GM12892 (cell line): ENCODE measurements at places on chromosomes 4 and X.

DNA sequence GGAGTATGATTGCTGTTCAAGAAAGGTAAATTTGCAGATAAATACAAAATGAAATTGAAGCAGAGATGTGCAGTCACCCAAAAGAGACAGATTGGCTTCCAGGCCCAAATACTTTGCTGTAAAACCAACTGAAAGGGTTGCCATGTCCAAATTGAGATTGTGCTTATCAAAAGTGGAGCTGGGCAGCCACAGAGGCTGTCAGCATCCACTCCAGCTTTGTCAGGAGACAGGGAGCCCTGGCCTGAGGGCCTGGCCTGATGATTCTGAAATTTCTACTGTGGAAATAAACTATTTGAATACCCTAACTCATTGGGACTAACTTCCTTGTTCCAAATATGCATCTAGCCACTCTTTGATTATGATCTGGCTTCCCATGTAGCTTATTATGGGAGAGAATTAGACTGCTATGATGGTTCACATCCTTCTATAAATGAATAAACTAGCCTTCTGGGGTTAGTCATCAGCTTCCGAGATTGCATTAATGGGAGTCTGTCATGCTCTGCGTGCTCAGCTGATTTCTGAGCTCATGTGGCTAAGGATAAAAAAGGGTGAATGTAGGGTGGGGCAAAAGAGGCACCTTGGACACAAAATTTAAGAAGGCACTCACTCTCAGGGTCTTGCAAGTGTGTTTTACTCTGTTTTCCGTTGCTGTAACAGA lies 48.2 kb downstream of the SLC34A2 start:
- DNase-seq, result no peak

DNA sequence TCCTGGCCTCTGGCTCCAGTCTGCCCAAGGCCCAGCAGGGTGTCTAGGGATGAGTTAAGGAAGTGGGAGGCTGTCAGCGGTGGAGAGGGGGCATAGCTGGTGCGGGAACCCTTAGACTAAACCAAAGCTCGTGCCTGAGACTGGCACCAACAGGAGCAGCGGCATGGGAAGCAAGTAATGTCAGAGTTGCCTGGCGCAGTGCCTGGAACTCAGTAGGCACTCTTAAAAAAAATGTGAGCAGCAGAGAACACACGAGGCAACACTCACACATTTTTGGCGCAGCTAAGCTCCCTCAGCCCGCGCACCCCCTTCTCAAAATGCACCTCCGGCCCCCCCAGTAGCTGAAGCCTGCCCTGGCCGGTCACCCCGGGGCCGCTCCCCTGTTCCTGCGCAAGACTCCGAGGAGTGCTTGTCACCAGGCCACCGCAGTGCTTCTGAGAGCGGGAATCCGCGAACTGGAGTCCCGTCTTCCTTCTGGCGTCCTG lies 583 bp downstream of the GABRE start:
- no peak for DNase-seq

DNA sequence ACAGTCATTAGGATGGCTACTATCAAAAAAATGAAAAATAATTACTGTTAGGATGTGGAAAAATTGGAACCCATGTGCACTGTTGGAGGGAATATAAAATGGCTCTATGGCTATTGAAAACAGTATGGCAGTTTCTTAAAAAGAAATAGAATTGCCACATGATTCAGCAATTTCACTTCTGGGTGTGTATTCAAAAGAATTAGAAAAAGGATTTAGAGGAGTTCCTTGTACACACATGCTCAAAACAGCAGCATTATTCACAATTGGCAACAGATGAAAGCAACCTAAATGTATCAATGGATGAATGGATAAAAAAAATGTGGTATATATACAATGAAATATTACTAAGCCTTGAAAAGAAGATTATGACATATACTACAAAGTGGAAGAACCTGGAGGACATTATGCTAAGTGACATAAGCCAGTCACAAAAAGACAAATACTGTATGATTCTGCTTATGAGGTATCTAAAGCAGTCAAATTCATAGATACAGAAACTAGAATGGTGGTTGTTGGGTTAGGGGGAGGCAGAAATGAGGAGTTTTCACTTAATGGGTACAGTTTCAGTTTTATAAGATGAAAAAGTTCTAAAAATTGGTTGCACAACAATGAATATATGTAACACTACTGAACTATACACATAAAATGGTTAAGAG lies 123.2 kb downstream of the ELOVL6 start:
- DNase-seq, result no peak

DNA sequence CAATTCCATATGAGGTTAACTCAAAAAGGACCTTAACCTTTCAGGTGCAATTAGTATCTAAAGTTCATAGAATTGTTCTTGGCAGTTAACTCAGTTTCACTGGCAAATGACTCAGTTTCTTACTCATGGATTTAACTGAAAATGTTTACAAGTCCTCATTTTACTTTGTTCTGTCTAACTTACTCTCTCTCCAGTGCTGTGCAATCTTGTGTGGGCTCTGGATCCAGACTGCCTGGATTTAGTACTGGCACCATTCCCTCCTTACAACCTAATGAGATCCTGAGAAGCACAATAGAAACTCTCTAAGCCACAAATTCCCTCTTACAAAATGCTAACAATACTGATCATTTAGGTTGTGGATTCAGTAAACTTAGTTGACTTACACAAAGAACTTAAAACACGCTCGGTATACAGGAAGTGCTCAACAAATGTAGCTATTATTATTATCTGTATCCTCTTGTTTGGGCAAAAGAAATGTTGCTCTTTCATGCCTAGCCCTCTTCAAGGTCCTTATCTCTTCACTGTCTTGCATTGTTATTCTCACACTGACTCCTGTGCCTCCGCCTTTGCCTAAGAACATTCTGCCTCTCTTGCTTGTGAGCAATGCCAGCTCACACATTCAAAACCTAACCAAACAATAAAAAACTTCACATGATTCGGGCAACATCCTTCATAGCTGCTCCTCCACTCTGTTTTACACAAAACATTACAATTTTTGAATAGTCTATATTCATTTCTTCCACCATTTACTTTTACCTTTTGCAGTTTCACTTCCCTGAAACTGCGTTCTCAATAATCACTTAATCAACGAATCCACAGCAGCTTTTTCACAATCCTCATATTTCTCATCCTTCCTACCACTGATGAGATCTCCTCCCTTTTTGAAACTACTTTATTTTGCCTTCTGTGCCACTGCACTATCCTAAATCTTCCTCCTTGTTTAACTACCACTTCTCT lies 91.8 kb downstream of the PDE5A start:
- no peak for DNase-seq

DNA sequence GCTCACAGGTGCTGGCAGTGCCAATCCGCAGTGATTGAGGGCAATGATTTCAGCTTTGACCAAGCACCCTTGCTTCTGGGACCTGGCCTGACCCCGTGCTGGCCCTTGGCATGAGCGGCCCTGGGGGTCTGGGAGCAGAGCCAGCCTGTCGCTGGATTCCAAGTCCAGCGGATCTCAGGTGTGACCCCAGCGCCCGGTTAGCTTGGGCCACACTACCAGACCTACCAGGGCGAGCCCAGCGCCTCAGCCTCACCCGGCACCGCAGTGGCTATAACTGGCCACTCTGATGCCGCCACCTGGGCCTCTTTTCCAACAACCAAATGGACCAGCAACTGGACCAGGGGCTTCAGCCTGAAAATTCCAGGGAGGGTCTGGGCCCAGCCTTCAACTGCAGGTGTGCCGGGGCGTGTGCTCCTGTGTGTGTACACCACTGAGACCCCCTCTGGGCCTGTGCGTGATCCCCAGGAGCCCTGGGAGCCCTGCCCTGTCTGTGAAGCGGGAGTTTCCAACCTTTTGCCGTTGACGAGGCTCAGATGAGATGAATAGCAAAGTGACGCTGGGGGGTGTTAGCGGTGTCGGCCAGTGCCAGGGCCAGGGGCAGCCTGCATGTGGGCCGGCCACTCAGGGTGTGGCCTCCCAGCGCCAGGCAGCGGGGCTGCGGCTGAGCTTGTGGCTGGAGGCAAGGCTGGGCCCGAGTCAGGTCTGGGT lies 658 bp downstream of the SH3TC1 start:
- no peak for DNase-seq

GRCh38 chr4:6029254-6029653 lies 11.0 kb upstream of the C4orf50 start:
- no peak for DNase-seq

DNA sequence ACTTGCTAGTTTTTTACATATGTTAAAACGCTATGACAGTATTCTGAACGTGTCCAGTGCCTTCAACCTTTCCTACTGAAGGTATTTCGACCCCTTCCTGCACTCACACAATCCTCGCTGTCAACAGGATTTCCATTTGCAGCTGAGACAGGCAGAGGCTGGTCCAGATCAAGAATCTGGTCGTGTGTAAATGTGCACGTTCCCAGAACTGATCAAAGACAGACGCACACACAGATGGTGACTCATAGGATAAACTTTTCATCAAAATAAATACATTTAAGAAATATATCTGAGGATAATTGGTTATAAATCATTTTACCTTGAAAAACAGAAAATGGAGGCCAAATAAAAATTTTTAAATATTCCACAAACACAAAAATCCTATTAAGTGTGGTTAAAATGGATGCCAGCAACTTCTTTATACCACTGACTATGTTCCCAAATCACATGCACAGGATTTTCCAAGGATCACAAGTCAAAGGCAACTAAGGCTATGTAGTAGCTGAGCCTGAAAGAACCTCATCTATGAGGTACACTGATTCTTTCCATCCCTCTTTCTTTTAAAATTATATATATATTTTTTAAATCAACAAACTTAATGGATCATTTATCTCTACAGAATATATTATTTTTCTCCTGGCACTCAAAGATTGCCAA lies 85.9 kb downstream of the RNF150 start:
- DNase-seq, result no peak

DNA sequence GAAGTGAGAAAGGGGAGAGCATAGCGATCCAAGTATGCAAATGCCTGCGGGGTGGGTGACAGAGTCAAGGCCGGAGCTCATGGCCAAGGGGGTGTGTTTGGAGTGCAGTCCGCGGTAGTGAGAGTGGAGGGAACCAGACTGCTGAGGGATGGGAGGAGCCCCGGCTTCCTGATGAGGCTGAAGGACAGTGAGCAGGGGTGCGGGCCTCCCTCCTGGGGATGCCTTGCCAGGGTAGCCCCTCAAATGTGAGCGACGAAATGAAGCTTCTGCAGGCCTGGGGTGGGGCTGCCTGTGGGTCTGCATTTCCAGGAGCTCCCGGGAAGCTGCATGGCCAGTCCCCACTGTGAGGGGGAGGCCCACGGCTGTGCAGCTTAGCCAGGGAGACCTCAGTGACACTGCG lies 45.0 kb downstream of the PSAPL1 start:
- no peak for DNase-seq

DNA sequence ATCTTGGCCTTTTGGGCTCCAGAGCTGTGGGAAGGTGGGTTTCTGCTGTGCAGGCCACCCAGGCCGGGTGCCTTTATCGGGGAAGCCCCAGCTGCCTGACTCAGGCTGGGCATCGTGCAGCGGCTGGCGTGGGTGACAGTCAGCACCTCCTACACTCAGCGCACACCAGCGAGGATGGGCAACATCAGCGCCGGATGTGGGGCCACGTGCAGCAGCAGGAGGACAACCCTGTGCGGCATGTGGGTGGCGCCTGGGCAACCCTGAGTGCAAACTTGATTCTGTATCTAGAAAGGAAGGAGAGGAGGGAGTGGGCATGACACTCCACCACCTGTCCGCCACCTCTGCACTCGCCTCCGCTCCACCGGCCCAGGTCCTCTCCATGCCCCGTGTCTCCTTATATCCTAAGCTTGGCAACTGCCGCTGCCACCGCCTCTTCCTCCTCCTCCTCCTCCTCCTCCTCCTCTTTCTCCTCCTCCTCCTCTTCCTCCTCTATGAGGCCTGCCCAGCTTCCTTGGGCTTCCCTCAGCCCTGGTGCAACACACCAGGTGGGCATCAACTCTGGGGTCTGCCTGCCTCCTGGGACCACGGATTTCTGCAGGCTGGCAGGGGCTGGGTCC lies 107.4 kb upstream of the AFAP1 start:
- DNase-seq, result no peak

GRCh38 chr4:117844594-117844993 lies 189.7 kb upstream of the NDST3 start:
- DNase-seq, result no peak

DNA sequence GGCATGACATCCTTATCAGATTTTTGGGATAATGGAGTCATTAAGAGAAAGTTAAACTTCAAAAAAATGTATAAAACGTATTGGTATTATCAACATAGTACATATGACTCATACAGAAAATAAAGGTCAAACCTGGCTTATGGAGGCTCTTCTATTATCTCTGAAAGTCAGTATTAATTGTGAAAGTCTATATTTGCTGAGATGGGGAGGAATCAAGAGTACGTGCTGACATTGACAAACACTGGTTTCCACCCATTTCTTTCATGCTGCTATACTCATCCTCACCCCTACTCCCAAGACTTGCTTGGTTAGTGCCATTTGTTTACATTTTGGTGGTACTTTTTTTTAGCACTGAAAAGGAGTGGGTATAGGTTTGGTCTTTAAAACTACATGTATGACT lies 30.8 kb upstream of the PLA2G12A start:
- no peak for DNase-seq

DNA sequence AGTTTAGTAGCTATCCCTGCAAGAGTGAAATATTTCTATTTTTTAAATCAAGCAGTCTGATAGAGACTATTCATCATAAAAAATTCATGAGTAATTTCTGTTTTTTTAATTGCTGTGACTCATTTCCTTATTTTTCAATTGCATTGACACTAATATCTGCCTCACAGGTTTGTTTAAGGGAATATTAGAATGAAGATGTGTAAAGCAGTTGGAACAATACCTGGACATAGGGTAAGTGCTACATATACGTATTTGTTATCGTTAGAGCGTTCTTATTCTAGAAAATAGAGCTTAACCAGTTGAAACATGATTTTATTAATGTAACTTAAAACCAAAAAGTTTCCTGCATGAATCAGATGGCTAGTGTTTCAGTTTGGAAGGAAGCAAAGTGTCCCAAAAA lies 2211.3 kb downstream of the PCDH7 start:
- DNase-seq, result no peak

GRCh38 chr4:177699365-177700213 lies 257.4 kb upstream of the AGA start:
- DNase-seq, result no peak

GRCh38 chr4:48902266-48902665 lies 4.3 kb downstream of the OCIAD2 start:
- DNase-seq, result no peak

DNA sequence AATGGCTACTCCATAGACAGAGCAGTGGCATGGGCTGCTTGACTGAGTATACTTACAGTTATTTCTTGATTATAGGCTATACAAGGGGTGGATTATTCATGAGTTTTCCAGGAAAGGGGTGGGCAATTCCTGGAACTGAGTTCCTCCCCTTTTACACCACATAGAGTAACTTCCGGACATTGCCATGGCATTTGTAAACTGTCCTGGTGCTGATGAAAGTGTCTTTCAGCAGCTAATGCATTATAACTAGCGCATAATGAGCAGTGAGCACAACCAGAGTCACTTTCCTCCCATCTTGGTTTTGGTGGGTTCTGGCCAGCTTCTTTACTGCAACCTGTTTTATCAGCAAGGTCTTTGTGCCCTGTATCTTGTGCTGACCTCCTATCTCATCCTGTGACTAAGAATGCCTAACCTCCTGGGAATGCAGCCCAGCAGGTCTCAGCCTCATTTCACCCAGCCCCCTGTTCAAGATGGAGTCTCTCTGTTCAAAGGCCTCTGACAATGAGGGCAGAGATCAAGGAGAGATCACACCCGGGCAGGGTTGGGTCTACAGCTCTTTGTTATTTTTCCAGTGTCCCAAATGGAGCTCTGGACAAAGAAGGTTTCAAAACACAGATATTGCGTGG lies 468.4 kb upstream of the PRKX start:
- no peak for DNase-seq

GRCh38 chr4:7392438-7393421 lies 42.0 kb downstream of the PSAPL1 start:
- no peak for DNase-seq
